ENCODE measurements at places on chromosomes 16 and 17.
A peak's percentile ranks its signal among the peaks of the same experiment; 100 is the strongest.

DNA sequence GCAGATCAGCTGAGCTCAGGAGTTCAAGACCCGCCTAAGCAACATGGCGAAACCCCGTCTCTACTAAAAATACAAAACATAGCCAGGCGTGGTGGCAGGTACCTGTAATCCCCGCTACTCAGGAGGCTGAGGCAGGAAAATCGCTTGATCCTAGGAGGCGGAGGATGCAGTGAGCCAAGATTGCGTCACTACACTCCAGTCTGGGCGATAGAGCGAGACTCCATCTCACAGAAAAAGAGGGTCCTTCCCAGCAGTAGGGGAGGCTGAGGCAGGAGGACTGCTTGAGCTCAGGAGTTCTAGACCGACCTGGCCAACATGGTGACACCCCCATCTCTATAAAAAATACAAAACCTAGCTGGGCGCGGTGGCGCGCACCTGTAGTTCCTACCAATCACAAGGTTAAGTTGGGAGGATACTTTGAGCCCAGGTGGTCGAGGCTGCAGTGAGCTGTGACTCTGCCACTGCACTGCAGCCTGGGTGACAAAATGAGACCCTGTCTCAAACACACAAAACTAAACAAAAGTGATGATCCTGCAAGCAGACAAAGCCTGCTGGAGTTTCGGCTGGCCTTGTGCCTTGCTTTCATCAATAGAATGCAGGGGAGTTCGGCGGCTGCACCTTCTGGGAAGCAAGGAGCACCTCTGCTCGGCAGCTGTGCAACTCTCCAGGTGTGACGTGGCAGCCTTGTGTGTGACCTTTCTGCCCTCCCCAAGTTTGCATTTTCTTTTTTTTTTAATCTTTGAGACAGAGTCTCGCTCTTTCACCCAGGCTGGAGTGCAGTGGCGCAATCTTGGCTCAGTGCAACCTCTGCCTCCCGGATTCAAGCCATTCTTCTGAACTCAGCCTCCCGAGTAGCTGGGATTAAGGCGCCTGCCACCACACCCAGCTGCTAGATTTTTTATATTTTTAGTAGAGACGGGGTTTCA lies 12.4 kb upstream of the YWHAE start:
- DNase-seq = no peak

GRCh38 chr16:525123-525519 lies 2.4 kb upstream of the CAPN15 start:
- no peak for DNase-seq

GRCh38 chr17:10673312-10673711 lies 16.2 kb upstream of the MYH3 start:
- DNase-seq = no peak

DNA sequence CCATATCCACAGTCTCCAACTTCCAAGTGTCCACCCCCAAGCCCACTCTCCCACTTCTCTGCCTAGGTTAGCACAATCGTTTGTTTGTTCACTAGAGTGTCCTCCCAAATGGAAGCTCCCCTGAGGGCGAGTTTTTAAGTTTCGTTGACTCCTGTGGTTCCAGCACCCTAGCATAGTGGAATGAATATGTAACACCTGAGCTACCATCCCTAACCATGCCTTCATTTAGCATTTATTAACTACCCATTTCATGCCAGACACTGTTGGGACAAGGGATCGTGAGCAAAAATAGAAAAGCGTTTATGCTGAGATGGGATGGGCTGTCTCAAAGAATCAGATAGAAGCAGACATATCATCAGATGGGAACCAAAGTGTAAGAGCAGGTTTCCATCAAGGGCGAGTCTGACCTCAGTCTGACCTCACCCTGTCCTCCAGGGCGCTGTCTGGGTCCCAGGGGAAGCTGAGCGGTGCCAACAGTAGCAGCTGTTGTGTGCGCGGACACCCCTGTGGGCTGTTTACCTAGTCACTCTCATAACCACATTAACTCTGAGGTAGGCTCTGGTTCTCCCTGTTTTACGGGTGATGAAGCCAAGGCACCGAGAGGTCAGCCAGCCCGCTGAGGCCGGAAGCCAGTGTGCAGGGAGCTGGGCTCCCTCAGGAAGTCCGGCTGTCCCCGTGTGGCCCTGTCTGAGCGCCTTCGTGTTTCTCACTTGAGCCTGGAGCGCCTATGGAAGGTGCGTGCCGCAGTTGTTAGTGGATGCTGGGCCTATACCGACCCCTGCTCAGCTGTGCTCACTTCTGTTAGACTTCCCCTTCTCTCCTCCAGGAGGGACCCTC lies 6.2 kb downstream of the CNP start:
- DNase-seq = no peak

DNA sequence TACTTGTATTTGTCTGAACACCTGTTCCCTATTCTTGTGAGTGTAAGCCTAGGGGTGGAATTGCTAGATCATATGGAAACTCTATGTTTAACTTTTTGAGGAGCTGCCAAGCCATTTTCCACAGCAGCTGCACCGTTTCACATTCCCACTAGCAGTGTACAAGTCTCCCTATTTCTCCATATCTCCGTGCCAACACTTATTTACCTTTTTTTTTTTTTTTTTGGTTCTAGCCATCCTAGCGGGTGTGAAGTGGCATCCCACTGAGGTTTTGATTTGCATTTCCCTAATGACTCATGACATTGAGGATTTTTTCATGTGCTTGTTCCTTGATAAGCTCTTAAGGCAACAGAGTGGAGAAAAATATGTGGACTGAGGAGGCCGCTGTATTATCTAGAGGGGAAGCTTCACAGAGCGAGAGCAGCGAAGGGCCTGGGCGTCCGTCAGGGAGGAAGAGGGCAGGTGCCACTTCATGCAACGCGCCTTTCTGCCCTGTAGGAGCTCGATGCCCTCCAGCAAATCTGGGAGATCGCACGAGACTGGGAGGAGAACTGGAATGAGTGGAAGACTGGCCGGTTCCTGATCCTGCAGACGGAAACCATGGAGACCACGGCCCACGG lies 50.0 kb downstream of the DNAH2 start:
- DNase-seq = no peak

- DNase-seq = no peak
Observed at GRCh38 chr17:16121915-16122314, 93.4 kb downstream of the NCOR1 start.

DNA sequence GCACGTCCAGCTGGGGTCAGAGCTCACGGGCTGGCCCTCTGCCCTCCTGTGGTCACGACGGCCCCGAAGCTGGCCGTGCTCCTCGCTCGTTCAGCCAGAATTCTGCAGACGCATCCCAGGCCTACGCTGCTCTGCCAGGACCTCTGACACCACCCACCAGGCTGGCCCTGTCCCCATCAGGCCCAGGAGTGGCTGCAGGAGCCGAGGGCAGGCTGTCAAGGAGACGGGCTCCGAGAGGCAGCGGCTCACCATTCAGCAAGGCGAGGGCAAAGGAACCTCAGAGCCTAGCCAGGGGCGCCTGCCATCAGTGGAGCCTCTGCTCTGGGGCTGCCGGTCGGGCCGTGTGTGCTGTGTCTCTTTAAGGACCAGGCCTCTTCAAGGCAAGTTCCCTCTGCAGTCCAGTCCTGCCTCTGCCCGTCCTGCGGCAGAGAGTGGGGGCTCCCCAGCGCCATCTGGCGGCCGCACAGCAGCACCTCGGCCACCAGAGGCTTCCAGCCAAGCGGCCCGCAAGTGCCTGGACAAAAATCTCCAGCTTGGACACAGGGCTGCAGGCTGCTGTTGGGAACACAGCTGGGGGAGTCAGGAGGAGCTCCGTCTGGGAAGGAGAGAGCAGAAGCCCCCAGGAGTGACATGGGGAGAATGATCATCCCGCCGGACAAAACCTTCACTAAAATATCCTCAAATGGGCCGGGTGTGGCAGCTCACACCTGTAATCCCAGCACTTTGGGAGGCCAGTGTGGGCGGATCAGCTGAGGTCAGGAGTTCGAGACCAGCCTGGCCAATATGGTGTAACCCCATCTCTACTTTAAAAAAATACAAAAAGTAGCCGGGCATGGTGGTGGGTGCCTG lies 7.4 kb upstream of the ABR start:
- peak; percentile 82 for DNase-seq

- DNase-seq = no peak
Observed at GRCh38 chr17:61453566-61454380, 1.6 kb downstream of the TBX4 start.

DNA sequence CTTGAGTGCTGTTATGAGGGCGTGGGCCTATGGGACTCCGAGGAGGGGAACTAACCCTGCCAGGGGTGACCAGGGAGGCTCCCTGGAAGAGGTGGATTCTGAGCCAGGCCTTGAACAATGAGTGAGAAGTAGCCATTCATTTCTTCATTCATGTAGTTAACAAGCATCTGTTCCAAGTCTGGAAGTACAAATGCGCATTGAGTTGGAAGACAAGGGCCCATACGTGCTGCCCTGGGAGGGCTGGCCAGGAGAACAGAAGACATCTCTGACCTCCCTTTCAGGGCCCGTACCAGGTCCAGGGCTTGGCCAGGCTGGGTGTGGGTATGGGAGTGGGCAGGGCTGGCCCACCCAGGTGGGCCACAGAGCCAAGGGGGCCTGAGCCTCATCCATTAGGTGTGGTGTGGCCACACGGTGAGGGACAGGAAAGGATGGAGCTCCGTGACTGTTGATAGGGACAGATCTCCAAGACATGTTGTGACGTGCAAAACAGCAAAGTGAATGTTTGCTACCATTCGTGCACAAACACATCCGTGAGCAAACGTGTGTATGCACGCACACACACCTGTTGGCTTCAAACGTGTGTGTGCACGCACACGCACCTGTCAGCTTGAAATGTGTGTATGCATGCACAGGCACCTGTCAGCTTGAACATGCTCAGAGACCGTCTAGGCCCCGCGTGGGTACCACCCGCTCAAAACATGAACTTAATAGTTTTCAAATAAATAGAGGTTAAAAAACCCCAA lies 46.8 kb downstream of the ZDHHC7 start:
- DNase-seq = no peak

GRCh38 chr16:58035356-58036170 lies 10.0 kb downstream of the MMP15 start:
- DNase-seq = no peak

GRCh38 chr16:72946474-72947194 lies 101.3 kb downstream of the ZFHX3 start:
- no peak for DNase-seq

- no peak for DNase-seq
Observed at GRCh38 chr16:75043175-75043895, 44.5 kb downstream of the ZNRF1 start.

DNA sequence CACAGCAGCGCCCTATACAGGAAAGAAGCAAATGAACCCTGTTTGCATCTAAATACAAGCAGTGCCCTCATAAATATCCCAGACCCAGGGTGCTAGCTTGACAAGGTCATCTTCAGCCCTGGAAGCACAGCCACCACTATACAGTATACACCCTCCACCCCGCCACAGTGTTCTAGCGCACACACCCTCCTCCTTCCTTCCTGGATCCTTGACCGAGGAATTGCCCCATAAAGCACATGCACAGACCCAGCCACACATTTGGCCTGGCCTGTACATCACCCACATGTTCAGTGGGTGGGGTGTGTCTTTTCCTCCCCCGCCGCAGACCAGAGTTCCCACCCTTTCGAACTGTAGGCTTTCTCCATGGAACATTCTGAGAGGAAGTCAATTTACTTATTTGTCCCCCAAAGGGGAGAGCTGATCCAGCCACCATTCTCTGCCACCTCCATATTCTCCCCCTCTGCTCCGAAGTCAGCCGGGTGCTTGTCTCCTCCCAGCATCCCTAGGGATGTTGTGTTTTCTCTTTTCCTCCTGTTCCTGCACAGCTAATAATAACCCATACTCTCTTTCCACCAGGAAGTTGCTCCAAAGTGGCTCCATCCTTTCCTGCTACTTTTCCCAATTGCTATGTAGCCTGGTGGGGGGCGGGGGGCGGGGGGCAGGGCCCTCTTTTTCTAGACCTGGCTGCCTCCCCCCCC lies 6.6 kb downstream of the ABI3 start:
- no peak for DNase-seq

DNA sequence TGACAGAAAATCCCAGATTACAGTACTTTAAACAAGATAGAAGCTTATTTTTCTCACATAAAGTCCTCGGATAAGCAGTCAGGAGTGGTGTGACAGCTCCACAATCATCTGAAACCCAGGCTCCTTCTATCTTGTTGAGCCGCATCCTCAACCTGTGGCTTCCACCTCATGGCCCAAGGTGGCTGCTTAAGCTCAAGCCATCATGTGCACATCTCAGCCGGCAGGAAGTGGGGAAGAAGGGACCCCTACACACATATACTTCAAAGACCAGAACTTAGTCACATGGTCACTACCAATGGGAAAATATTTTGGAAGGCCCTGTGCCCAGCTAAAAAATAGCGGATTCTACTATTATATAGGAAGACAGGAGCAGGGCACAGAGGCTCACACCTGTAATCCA lies 11.0 kb upstream of the FBXO47 start:
- no peak for DNase-seq

DNA sequence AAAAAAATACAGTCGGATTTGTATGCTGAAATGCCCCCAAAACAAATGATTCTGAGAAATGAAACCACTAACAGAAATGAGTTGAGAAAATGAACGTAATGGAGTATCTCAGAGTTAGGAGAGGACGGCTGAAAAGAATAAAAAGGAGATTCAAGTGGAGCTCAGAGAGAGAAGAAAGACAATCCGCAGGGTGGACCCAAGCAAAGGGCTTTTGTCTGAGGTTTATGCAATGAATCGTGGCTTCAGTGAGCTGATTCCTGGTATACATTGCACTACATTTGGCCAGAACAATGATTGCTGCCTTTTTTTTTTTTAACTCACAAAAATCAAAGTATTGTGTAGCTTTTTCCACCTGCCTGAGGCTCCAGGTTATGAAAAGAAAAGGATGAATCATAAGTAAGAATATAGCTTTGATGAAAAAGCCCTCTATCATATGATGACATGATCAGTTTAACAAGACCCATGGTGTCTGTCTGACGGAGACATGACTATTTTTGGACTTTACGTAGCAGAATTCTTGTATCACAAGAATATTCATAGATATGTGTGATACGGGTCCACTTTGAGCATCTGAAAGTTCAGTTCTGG lies 4.4 kb upstream of the MED9 start:
- DNase-seq = no peak

DNA sequence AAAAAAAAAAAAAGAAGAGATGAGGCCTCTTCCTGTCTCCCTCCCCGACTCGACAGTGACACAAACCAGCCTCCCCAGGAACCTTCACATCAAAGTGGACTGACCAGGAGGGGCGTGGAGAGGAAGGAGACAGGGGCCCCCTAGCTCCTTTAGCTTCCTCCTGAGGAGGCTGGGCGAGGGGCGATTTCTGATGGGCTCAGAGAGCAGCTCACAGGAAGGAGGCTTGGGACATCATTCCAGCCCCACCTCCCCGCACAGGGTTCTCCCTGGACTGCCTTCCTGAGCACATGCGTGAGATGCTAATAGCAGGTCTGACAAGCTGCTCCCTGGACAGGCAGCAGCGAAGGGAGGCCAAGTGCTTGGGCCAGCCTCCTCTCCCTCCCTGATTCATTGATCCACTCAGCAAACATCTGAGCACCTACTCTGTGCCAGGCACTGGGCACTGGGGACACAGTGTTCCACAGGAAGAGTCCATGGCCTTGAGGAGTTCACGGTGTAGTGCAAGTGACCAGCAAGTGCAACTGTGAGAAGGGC lies 14.4 kb upstream of the DOK4 start:
- no peak for DNase-seq

GRCh38 chr16:46621934-46622676 lies 926 bp upstream of the SHCBP1 start:
- DNase-seq = no peak

- DNase-seq = no peak
Observed at GRCh38 chr17:51391982-51392654, 131.8 kb downstream of the UTP18 start.

- DNase-seq = no peak
Observed at GRCh38 chr17:82397449-82398335, 20.5 kb upstream of the HEXD start.

- DNase-seq = no peak
Observed at GRCh38 chr16:5001571-5001970, 32.2 kb downstream of the NAGPA start.

GRCh38 chr16:89325861-89326471 lies 108.5 kb downstream of the ZNF778 start:
- DNase-seq = no peak
